RWPE1 (cell line): ENCODE measurements at places on chromosomes 11 and 22.

DNA sequence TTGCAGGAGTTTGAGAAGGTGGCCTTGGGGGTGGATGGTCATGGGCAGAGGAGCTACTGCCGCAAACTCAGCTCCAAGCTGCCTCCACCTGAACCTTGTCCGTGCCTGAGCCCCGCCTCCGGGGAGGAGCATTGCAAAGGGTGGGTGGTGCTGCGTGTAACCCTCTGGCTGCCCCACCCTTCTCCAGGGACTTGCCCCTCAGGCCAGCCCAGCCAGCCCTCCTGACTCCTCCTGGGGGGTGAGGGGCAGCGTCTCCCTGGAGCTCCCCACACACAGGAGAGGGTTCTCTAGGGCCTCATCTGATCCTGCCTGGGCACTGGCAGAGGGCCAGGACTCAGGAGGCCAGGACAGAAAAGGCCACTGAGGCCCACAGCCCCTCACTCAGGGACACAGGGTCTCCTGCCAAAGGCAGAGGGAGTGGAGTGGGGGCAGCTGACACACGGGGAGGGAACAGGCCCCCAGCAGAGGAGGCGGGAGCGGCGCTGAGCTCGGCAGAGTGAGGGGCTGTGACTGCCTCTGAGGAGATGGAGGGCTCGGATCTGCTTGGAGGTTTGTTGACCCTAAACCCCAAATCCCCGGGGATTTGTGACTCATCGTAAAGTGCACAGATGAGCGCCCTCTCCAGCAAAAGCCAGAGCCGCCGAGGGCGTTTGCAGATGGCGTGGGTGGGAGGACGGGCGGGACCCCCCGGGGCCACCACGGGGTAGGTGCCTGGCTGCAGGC, 12.8 kb downstream of the BRSK2 start:
- no peak for DNase-seq

GRCh38 chr11:61112575-61112974, 10.3 kb downstream of the CD5 start:
- no peak for DNase-seq

DNA sequence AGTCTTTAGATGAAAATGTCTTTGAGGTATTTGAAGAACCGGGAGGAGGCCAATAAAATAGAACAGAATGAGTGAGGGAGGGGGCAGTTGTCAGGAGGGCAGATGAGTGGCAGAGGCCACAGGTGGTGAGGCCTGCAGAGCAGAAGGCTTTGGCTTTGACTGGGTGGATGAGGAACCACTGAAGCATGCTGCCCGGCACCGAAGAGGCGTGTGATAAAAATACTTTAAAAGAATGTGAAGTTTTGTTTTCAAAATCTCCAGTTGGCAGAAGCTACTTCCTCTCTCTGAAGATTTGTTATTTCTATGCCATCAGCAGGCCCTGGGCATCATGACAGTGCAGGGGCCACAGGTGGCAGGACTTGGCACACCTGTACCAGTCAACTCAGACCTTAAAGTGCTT, 6.3 kb downstream of the MS4A12 start:
- DNase-seq: no peak

DNA sequence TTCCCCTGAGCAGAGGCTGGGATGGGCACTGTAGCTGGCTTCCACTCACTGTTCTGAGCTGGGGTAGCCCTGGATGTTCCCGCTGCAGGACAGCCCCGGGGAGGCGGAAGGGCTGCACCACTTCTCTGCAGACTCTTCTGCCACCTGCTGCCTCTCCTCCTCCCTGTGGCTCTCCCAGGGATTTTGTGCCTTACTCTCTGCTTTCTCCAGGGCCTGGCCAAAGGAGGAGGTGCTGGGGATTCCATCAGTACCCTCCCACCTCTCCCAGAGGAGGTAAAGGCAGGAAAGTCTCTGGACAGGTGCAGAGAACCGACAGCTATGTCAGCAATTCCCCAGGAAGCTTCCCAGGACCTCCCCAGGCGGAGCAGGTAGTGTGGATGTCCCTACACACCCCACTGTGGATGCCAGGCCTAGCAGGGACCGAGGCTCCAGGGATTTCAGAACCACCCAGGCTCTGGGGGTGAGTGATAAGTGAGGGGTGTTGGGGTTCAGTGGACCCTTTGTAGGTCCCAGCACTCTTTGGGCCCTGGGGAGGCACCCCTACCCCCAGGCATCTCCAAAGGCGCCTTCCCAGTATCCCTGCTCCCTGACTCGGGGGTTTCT, 11.3 kb downstream of the DUSP8 start:
- DNase-seq: no peak

DNA sequence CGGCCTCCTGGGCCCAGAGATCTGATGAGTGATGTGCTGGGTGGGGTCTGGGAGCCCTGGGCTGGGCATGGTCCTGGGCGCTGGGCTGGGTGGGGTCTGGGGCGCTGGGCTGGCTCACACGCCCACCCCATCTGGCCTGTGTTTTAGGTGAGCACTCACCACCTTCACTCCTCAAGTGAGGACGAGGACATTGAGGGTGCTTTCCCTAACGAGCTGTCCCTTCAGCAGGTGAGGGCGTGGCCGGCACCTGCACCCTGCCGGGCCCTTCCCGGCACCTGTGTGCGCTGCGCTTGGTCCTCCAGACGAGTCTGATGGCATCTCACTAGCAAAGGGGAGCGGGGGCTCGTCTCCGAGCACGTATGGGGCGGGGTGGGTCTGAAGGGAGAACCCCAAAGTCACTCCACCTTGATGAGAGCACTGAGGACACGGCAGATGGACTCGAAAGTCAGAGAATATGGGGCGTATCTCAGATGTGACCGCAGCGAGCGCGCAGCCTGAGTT, 37.9 kb downstream of the SBF1 start:
- DNase-seq: no peak

DNA sequence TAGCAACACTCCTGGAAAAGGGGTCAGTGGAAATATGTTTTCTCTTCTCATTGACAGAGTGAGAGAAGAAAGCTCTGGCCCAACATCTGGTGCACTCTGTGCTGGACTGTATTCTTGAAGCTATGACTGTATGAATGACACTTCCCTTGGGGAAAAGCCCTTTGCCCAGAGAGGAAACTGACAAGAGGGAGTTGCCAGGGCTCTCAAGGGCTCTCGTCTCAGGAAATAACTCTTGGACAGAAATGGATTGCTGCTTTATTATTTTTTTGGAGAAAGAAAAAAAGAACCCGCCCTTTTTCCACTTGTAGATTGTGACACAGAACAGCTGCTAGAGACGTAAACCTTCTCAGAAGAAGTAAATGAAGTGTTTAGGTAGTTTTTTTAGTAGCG, 11.4 kb downstream of the ETS1 start:
- DNase-seq: no peak

DNA sequence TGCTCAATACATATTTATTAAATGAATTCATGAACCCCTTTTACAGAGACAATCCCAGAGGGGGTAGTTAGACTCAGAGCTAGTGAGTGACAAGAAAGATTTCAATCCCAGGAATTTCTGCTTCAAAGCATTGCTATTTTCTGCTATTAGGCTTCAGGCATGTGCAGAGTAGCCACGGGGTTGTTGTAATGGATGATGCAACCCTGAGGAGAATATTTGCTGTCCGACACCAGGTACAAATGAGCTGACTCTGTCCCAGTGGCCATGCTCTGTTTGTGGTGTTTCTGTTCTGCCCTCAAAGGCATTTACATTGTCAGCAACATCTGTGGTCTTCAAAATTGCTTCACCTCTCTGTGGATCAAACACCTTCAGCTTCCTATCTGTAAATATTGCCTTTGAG, 102.6 kb downstream of the CSNK2A3 start:
- DNase-seq: no peak

DNA sequence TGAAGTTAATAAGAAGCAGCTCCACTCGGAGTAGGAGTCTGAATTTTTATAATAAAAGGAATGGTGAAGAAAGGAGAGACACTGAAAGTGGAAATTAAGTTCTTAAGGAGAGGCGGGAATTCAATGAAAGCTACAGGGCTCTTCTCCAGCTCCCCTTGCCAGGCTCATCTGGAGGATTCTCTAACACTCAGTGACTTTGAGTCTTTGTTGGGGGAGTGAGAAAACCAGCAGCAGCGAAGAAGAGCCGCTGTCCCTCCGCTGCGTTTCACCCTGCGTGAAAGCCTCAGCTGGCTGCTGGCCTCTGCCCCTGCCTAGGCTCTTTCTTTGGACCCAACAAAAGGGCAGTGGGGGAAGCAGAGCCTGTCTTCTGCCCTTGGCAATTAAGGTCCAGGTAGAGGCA, 113.0 kb downstream of the NTM start:
- DNase-seq: no peak

DNA sequence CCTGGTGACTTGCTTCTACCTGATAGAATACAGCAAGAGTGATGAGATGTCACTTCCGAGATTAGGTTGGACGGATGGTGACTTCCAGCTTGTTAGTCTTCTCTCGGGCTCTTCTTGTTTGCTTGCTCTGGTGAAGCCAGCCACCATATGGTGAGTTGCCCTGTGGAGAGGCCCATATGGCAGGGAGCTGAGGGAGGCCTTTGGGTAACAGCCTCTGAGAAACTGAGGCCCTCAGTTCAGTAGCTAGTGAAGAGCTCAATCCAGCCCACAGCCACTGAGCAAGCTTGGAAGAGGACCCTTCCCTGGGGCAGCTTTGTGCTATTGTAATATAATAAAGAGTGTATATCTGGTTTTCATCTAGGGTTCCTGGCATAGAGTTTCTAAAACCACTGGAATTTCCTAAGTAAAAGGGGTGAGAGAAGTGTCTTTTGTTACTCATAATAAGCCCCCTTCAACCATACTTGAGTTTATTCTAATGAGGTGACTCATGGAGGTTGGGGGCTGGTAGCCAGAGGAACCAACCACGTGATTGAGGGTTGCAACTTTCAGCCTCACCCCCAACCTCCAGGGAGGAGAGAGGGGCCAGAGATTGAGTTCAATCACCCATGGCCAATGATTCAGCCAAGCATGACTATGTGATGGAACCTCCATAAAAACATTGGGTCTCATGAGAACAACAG, 8.0 kb upstream of the TPCN2 start:
- DNase-seq: no peak

- no peak for DNase-seq
Measured at GRCh38 chr11:114309517-114309916, 13.3 kb downstream of the NNMT start.

DNA sequence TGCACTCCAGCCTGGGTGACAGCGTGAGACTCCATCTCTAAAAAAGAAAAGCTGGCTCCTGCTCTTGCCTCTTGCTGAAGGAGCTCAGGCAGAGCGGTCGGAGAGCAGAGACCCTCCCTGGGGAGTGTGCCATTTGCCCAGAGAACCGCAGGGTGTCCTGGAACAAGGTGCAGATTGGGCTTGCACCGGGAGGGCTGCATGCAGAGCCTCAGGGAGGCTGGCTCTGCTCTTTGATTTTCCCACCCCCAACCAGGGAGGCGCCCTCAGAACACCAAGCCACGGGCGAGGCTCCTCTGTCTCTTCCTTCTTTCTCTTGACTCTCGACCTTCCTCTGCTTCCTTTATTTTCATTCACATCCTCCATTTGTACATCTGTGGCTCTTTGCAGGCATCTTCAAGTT, 889.1 kb downstream of the OPCML start:
- DNase-seq: no peak

DNA sequence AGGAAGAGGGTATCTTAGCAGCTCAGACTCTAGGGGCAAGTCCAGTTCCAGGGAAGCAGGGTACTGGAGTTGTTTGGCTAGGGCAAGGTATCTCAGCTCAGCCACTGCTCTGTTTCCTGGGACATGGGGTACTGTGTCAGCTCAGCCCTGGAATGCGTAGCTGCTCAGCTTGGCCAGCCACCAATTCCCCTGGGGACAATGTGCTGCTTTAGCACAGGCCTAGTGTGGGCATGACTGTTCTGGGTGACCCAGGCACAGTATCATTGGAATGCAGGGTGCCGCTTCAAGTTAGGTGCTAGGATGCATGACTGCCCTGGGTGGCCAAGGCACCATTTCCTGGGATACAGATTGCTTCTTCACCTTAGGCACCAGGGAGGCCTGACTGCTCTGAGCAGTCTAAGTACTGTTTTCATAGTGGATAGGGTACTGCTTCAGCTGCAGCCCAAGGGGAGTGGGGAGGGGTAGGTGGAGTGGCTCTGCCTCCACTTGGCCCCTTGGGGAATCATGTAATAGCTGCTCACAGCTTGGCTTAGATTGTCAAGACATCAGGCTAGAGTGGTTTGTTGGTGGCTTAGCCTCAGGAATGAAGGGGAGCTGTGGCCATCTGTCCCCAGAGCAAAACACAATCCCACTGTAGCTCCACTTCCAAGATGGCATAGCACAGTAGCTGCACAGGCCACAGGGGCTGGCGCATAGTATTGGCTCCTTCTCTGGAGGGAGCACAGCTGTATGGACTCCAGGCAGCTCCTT, 36.0 kb downstream of the MADD start:
- DNase-seq: no peak

DNA sequence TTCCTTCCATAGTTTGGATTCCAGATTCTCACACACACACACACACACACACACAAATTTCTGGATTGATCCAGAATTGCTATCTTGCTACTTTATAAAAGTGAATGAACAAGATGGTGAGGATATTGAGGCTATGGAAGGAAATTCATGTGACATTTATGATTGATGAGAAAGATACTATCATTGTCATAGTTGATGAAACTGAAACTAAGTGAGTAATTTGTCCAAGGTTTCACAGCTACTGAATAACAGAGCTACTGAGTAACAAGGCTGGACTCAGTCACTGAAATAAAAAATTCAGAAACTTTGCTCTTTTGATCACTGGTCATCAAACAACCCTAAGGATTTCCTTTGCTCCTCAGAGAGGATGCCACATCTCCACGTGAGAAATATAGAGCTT, 16.2 kb downstream of the OR5D16 start:
- DNase-seq: no peak

DNA sequence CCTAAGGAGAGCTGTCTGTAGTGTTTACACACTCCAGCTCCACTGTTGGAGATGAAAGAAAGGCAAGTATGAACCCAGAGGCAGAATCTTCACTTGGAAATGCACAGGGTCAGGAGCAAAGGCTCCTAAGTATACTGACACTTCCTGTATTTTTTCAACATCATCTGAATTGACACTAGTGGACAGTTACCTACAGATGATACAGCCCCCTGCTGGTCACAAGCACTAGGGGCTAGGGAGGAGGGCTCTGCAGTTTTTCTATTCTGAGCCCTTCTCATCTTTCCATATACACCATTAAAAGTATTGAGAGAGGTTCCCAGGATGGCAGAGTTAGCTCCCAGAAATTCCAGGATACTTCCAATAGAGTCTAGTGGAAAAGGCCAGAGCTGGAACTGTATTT, 290.3 kb upstream of the API5 start:
- no peak for DNase-seq

- DNase-seq: no peak
Measured at GRCh38 chr11:20248121-20248772, 88.0 kb upstream of the DBX1 start.
